ENCODE measurements at places on chromosomes 7 and 10. TPM values are rescaled to one million over a fixed set of nuclear protein-coding genes. Genes with fewer than 3 reads are reported as not detected.

Gene MCM10
- polyA plus RNA-seq: not detected

Gene TACC2
- not detected for polyA plus RNA-seq

DNA sequence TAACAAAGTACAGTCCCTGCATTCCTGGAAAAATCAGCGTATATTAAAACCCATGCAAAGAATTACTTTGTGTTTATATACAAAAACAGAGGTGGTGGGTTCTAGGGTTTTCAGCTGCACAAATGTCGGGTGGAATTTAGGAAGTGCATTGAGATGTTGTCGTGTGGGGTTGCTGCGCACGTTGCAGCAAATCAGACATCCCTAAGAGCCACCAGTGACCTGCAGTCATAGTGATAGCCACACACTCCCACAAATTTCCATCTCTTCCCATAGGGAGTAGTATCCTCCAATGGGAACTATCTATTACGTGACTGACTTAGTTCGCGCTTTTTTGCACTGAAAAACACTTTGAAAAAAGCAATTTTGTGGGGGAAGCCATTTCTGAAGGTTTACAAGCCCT lies 375.2 kb upstream of the GALNT17 start:
- no peaks in the 10 kb centered on the region for H3K36me3 ChIP-seq
- DNase-seq: no peak
- no peaks in the 10 kb centered on the region for H3K27me3 ChIP-seq
- no peak overlapping the region for H3K4me3 ChIP-seq
- H3K27ac ChIP-seq: no peak overlapping the region

- DNase-seq: no peak
- H3K27me3 ChIP-seq: peaks cover 4% of the 10 kb centered on the region
These were observed 47.7 kb upstream of the NRP1 start for GRCh38 chr10:33382216-33382600.

DNA sequence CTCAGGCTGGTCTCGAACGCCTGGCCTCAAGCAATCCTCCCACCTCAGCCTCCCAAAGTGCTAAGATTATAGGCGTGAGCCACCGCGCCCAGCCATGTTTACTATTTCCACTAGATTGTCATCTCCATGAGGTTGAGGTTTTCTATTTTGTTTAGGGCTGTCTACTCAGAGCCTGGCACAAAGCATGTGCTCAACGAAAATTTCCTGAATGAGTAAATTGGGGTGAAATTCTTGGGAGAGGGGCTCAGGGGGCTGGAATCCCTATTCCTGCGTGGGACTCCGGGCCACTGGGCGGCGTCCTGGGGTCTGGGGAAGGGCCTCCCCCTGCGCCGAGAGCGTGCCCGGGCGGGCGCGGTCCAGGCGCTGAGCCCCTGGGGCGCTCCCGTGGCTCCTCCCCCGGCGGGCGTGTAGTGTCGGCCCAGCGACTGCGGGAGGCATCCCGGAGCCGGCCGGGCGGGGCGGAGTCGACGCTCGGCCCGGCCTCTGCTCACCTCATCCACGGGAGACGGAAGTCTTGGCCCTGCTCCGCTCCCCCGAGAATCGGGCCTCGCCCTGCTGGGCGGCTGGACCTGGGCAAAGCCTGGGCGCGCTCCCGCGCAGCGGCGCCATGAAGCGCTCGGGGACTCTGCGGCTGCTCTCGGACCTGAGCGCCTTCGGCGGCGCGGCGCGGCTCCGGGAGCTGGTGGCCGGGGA lies at the start of gene HPS6:
Gene HPS6 (plus strand): TSS at position 482 of the 693 bp plus-strand sequence. CDS start 126 bp downstream, at position 608.
- H3K27me3 ChIP-seq: no peaks in the 10 kb centered on the region
- peak within 1 kb of the TSS; percentile 81 for H3K27ac ChIP-seq
- H3K4me3 ChIP-seq: peak within 1 kb of the TSS; percentile 93
- DNase-seq: peak; percentile 83

- no peak overlapping the region for H3K4me3 ChIP-seq
- H3K27ac ChIP-seq: no peak overlapping the region
- H3K4me1 ChIP-seq: peaks cover 35% of the 10 kb centered on the region
- no peak for DNase-seq
These were observed 2.8 kb downstream of the MCU start for GRCh38 chr10:72694476-72695369.

DNA sequence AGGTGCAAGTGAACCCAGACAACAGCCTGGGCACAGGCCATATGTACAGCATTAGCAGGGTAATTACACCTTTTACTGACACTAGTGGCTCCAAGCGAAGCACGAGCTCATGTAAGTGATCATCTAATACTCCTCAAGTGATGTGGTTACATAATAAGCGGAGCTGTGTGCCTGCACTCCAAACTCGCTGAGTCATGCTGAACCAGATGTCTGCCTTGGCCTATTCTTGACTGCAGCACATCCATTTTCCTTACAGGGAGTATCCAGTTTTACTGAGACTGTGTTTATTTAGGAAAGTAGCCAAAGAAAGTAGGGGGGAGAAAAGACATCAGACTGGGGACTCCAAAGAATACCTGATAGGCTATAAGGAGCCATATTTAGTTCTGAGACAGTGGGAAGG lies 90.1 kb downstream of the GRM3 start:
- H3K36me3 ChIP-seq: peaks cover 6% of the 10 kb centered on the region
- no peaks in the 10 kb centered on the region for H3K4me1 ChIP-seq
- H3K4me3 ChIP-seq: no peak overlapping the region
- no peak overlapping the region for H3K27ac ChIP-seq

Data from naive B cell (primary cell).